ENCODE measurements at places on chromosomes 4 and X. TPM values are rescaled to one million over a fixed set of nuclear protein-coding genes. Genes with fewer than 3 reads are reported as not detected.

- H3K4me1 ChIP-seq = no peaks in the 10 kb centered on the region
- no peaks in the 10 kb centered on the region for H3K27me3 ChIP-seq
- no peak overlapping the region for H3K27ac ChIP-seq
- H3K36me3 ChIP-seq = no peaks in the 10 kb centered on the region
- DNase-seq = no peak
These were observed 623.5 kb upstream of the GNPDA2 start for GRCh38 chr4:45349859-45350258.

SSX3 gene
- not detected for total RNA-seq

P2RY4 gene
- total RNA-seq = 19.4 TPM

MSL3 gene
- 72.6 TPM for total RNA-seq
